ENCODE measurements at places on chromosomes 1 and 21.
A peak's percentile ranks its signal among the peaks of the same experiment; 100 is the strongest.

- no peak for DNase-seq
Measured at GRCh38 chr1:46960250-46960649, 19.0 kb upstream of the CYP4A11 start.

DNA sequence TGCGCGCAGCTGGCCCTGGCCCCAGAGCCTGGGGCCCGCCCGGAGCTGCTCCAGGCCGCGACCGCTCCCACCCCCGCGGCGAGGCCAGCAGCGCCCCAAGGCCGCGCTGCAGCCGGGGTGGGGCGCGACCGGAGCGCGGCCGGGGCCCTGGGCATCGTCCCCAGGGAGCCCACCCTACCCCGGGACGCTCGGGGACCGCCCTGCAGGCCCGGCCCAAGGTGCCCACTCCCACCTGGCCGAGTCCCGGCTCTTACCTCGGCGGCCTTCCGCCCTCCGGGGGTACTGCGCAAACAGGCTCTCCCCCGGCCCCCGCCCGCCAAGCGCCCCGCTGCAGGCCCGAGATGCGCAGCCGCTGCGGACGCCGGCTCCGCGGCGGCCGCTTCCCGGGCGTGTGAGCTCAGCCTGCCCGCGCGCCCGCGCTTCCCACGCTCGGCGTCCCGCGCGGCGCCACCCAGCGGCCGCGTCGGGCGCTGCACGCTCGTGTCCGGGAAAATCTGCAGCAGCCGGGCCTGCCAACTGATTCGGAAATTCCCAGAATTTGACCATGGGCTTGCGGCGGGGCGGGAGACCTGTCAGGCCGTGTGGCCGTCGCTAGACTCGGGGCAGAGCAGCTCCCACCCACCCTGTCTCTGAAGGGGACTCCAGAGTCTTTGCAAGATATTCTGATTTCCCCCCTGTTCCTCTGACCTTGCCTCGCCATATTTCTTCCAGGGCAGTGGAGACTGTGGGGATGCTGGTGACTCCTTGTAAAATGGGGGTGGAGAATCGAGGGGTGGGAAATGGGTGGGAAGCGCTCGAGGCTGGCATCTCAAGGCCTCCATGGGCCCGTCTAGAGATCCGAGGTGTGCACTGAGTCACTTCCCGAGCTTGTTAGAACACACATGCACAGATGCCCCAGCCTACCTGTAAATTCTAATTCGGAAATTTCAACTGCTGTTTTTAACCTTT, 41.9 kb downstream of the CD34 start:
- DNase-seq: peak; percentile 85

GRCh38 chr1:184596950-184597645, 157.6 kb downstream of the EDEM3 start:
- DNase-seq: no peak

DNA sequence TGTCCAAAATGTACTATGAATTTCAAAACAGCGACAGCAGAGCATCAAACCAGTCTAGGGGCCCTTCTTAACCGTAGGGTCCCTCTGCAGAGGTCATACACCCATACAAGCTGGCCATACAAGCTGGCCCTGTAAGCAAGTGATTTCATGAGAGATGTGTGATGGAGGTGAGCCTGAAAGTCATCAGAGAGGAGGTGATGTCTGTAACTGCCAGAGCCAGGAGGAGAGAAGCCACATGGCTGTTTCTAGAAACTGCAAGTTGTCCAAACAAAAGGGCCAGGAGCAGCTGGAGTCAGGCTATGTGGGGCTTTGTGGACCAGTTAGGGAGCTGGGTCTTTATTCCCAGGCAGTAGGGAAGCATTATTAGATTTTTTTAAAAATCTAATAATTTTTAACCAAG, 14.8 kb upstream of the SERINC2 start:
- no peak for DNase-seq

GRCh38 chr1:33030575-33030974, 6.1 kb downstream of the AK2 start:
- peak; percentile 38 for DNase-seq

DNA sequence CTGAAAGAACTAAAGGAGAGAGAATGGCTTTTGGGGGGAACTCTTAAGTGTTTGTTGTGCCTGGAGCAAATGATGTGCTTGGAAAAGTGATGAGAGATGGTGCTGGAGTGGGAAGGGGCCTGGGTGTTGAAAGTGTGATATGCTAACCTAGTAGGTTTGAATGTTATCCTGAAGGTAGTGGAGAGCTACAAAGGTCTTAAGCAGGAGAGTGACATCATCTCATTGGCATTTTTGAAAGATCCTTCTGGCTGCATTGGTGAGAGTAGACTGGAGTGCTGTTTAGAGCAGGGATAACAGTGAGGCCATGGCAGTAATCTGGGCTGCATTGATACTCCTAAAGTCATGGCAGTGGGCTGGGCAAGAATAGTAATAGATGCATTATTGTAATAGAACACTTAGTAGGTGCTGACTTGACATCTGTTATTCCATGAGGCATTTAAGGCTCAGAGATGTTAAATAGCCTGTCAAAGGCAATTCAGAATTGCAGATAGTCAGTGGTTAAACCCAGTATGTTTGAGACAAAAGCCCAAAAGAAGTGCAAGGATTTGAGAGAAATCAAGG, 44.5 kb downstream of the MDM4 start:
- DNase-seq: no peak

DNA sequence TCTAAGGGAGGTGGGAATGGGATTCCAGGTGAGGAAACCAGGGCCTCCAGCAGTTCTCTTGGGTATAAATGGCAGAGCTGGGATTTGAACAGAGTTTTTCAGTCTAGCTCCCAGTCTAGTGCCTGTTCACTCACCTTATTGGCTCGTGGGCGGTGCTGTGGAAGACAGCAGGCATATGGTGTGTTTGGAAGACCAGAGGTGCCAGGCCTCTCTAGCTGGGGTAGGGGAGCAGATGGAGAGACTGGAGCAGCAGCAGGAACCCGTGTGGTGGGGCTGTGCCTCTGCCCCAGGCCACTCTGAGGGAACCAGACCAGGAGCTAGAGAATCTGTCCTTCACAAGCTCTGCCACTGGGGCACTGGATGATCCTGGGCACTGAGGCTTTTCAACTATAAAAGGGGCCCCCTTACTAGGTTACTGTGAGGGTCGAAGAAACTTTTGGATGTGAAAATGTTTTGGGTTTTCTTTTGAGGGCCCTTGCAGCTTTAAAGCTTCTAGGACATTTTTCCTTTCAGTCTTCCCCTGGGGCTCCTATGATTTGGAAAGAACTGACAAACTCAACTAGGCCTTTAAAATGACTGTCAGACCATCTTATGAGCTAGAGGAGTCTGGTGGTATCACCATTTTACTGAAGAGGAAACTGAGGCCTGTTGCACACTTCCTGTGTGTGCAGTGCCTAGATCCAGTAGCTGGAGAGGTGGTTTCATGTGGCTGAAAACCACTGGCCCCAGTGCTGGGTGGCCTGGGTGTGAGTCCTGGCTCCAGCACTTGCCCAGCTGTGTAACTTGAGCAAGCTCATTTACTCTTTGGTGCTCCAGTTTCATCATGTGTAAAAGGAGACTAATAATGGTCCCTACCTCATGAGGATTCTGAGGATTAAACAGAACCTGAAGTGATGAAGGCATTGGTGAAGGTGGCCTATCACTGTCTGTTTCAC, 6.1 kb downstream of the DMRTB1 start:
- DNase-seq: no peak

DNA sequence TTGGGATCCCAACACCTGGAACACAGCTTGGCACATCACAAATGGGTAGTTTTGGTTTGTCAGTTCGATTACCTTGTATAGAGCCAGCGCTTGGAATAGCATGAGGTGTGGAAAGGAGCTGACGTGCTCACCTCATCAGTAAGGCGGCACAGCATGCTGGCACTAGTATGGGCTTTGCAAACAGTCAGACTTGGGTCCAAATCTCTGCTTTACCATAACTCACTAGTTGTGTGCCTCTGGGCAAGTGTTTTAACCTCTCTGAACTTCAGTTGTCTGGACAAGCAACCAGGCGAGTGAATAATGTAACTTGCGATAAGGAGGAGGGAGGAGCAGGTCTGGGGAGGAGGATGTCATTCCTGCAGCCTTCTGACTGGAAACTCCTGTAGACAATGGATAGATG, 26.3 kb upstream of the NEK2 start:
- no peak for DNase-seq

- no peak for DNase-seq
Measured at GRCh38 chr1:166053395-166053794, 113.4 kb downstream of the FAM78B start.

- DNase-seq: no peak
Measured at GRCh38 chr21:37595944-37596343, 229.4 kb downstream of the DYRK1A start.

GRCh38 chr1:110626889-110627288, 20.7 kb upstream of the KCNA2 start:
- DNase-seq: no peak
